Thoracic aorta (tissue), 2 donors: ENCODE measurements at places on chromosomes 2 and 18. TPM values are rescaled to one million over a fixed set of nuclear protein-coding genes. Genes with fewer than 3 reads are reported as not detected.

DNA sequence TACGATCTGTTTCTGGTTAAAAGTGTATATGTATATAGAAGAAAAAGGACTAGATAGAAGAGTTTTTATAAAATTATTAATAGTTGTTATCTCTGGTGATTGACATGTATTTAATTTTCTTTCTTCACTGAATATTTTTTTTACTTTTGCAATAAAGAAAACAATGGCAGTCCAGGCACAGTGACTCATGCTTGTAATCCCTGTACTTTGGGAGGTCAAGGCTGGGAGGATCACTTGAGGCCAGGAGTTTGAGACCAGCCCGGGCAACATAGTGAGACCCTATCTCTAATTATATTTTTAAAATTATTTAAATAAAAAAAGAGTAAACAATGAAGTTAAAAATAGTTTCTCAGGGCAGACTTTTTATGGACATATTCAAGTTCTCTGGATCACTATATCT lies 114.7 kb downstream of the FAM117B start:
- no peaks in the 10 kb centered on the region for H3K4me1 ChIP-seq
- no peak overlapping the region for H3K27ac ChIP-seq
- no peaks in the 10 kb centered on the region for H3K27me3 ChIP-seq
- H3K36me3 ChIP-seq: no peaks in the 10 kb centered on the region
- DNase-seq: no peak
- H3K4me3 ChIP-seq: no peak overlapping the region

DNA sequence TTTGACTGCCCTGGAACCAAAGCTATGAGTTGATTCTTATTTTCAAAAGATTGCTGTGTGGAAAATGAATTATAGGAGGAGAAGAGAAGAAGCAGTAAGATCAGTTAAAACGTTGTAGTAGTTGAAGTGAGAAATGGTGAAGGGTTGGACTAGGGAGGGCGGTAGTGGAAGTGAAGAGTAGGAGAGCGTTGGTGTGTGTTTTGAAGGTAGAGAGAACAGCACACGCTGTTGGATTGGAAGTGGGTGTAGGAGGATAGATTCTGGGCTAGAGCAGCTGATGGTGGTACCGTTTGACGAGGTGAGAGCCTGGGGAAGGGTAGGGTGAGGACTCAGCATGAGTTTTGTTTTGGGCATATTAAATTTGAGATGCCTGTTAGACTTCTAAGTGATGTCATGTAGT lies 18.4 kb downstream of the RIOK3 start:
- H3K4me1 ChIP-seq: no peaks in the 10 kb centered on the region
- no peak for DNase-seq
- H3K27ac ChIP-seq: no peak overlapping the region
- no peak overlapping the region for H3K4me3 ChIP-seq

DNA sequence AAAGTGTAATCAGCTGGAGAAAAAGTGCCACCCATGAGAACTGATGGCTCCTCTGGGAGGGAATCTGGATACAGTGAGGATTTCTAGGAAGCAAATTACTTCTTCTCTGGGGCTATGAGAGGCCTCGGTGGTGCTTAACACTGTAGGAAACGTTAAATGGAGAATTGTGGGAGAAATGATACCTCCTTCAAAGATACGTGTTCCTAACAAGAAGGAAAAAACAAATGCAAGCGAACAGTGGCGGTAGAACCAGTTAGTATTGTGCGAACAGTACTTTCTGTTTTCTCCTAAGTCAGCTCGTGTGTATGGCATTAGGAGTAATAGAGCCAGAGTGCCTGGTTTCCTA lies 587 bp upstream of the MTIF2 start:
- DNase-seq: no peak
- H3K4me1 ChIP-seq: peaks cover 4% of the 10 kb centered on the region
- peak overlapping the region; percentile 88 for H3K27ac ChIP-seq
- H3K4me3 ChIP-seq: peak overlapping the region; percentile 81
- H3K27me3 ChIP-seq: no peaks in the 10 kb centered on the region

DNA sequence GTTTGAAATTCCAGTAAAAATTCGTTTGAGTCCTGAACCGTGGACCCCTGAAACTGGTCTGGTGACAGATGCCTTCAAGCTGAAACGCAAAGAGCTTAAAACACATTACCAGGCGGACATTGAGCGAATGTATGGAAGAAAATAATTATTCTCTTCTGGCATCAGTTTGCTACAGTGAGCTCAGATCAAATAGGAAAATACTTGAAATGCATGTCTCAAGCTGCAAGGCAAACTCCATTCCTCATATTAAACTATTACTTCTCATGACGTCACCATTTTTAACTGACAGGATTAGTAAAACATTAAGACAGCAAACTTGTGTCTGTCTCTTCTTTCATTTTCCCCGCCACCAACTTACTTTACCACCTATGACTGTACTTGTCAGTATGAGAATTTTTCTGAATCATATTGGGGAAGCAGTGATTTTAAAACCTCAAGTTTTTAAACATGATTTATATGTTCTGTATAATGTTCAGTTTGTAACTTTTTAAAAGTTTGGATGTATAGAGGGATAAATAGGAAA lies 80.7 kb downstream of the ACSL3 start:
- H3K4me1 ChIP-seq: peaks cover 11% of the 10 kb centered on the region
- H3K27me3 ChIP-seq: no peaks in the 10 kb centered on the region
- H3K27ac ChIP-seq: no peak overlapping the region
- no peak overlapping the region for H3K4me3 ChIP-seq

DNA sequence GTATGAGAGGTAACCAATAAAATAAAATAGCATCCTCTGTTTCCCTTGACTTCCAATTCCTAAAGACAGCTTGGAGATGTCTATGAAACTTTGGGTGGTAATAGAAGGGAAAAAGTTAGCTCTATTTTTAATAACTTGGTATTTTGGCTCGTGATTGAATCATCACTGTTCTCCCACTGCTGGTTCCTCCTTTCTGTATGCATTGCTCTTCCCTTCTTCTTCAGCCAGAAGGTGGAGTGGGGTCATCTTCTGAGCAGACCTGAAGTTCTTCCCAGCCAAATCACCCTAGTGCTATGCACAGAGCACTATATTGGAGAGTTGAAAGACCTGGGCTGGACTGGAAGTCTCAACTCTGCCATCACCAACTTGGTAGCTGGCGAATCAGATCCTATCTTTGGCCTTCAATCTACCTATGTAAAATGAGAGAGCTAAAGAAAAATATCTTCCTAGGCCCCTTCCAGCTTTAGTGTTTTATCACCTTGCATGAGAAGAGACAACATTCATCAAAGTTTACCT lies 54.1 kb downstream of the CPO start:
- no peaks in the 10 kb centered on the region for H3K4me1 ChIP-seq
- no peak overlapping the region for H3K27ac ChIP-seq
- DNase-seq: no peak
- H3K4me3 ChIP-seq: no peak overlapping the region
- H3K27me3 ChIP-seq: no peaks in the 10 kb centered on the region

GRCh38 chr2:237551071-237551574 lies 15.3 kb upstream of the PRLH start:
- H3K27me3 ChIP-seq: no peaks in the 10 kb centered on the region
- DNase-seq: no peak
- H3K4me1 ChIP-seq: no peaks in the 10 kb centered on the region
- H3K36me3 ChIP-seq: no peaks in the 10 kb centered on the region
- no peak overlapping the region for H3K4me3 ChIP-seq

SERPINB13 gene
- not detected for total RNA-seq
